Brain (organoid and tissue), 16 donors: ENCODE measurements at places on chromosomes 13 and 19.

- no peak for DNase-seq
These were observed 606 bp downstream of the SYNGR4 start for GRCh38 chr19:48364598-48365348.

DNA sequence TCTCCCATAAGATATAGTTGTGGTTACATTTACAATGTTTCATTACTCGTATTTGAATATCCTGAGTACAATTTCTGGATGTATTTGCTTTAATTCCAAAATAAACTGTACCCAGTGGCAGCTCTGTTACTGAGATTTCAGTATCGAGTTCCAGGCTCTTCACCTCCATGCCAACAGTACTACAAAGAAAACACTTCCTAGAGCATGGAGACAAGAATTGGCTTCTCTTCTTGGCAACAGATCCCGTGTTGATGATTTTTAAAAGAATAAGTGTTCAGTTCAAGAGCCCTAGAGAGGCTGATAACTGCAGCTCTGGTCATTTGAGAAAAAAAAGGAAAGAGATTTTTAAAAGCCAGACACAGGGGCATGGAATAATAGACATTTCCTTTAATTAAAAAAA, 302.8 kb downstream of the EFNB2 start:
- DNase-seq = peak; percentile 61

DNA sequence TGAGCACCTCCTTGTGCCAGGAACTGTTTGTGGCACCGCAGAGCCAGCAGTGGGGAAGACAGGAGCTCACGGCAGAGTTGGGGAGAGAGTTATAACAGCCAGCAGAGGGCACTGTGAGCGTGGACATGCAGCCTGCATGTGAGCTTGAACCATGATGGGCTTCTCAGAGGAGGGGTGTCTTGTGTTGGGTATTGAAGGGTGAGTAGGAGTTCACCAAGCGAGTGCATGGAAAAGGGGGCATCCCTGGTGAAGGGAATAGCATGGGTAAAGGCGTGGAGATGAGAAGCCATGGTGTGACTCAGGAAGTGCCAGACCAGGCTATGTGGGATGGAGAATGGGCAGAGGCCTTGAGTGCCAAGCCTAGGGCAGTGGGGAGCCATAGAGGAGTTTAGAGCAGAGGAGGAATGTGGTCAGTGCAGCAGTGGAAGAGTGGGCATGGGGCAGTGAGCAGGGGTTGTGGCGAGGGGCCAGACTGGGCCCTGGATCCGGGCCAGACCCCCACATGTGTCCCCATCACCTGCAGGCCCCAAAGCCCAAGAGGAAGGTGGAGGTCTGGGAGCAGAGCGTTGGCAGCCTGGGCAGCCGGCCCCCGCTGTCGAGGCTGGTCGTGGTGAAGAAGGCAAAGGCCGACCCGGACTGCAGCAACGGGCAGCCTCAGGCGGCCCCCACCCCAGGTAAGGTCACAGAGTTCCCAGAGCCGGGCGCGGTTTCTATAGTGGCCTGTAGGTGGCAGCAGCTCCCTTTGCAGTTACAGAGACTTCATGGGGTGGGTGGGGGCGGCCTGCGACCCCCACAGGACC, 11.8 kb upstream of the SHD start:
- peak; percentile 39 for DNase-seq

- no peak for DNase-seq
These were observed 1.7 kb downstream of the ATP13A1 start for GRCh38 chr19:19661675-19662251.

GRCh38 chr19:45913874-45914830, at the start of gene NANOS2:
TSS of gene NANOS2 (minus strand) at chr19:45914778. CDS start at chr19:45914693, 85 bp downstream.
- DNase-seq = no peak

DNA sequence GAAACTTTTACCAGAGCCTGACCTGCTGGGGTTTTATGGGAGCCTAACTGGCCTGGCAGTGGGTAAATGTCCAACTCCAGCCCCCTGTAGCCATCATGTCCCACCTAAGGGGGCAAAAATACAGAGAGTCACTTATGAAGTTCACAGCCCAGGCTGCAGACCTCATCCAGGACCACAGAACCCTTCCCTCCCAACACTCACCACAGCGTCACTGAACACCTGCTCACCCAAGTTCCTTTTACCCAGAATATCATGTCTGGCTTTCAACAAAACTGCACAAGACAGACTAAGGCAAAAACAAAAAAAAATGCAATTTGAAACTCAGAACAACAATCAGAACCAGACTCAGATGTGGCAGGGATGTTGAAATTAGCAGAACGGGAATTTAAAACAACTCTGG, 6.4 kb downstream of the CEACAM3 start:
- no peak for DNase-seq

DNA sequence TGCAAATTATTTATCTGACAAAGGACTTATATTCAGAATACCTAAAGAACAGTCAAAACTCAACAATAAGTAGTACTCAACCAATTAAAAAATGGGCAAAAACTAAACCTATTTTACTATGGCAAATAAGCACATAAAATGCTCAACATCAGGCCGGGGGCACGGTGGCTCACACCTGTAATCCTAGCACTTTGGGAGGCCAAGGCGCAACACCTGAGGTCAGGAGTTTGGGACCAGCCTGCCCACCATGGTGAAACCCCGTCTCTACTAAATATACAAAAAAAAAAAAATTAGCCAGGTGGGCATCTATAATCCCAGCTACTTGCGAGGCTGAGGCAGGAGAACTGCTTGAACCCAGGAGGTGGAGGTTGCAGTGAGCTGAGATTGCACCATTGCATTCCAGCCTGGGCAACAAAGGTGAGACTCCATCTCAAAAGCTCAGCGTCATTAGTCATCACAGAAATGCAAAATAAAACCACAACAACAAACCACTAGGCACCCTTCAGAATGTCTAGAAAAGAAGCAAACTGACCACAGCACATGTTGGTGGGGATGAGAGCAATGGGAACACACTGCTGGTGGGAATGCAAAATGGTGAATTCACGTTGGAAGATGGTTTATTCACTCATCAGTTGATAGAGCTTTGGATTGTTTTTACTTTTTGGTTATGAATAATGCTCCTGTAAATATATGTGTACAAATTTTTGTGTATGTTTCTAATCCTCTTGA, 180.6 kb upstream of the SOX1 start:
- no peak for DNase-seq

DNA sequence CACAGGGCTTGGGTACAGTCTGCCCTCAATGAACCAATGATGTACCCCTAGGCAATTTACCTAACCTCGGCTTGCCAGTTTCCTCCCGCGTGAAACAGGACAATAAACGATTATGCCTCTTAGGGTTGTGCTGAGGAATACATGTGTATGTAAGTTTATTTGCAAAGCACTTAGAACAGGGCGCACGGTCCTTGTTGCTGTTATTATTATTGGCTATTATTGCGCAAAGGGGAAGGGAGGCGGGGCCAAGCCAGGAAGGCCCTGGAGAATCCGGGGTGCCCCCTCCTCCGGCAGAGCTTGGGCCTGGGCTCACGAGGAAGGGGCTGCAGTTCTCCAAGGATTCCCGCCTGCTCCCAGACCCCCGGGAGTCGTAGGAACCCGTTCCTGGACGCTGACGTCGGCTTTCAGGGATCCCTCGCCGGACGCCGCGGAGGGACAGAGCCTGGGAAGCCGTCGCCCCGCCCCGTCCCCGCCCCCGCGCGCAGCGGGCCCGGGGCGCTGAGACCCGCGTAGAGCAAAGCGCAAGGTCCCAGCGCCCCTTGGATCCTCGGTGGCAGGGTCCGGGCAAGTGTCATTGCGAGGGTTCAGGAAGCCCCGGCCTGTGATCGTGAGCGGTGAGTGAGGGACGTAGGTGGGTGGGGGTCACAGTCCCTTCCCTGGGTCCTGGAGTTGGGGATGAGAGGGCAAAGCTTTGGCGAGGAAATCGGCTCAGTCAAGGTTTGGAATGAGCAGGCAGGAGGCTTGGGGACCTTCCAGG, at the start of gene TMEM91:
TMEM91 (plus strand) TSS at position 293 of the 757 bp plus-strand sequence. CDS start 1,777 bp downstream, outside the sequence.
- DNase-seq = peak; percentile 66

DNA sequence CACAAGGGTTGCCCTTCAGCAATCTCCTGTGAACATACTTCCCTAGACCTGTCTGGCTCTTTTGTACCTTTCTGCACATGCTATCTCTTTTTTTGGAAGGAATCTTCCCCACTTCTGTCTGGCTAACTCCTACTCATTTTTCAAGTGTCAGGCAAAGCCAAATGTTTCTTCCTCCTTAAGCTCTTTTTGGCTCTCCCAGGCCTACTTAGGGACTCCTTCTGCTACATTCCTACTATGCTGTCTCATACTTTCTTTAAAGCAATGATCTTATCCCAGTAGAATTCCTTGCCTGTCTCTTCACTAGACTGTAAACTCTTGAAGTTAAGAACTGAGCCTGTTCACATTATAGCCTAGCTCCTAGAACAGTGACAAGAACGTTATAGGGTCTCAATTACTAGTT, 114.9 kb upstream of the WASF3 start:
- DNase-seq = no peak

DNA sequence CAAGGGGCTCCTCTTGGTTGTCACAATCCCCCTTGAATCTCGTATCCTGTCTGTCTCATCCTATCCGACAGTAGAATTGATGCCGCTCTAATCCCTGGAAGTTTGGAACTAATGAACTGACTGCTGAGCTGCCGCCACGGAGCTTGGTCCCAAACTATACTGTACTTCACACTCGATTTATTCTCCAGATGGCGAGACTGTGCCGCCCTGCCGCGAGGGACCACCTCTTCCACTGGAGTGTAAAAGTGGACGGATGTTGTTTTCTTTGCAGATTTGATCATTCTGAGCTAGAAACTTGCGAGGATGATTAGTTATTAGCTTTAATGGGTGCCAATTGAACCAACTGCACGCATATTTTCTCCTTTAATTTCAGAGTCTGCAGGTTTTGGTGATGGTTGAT, 117.2 kb downstream of the ZIC5 start:
- peak; percentile 76 for DNase-seq

DNA sequence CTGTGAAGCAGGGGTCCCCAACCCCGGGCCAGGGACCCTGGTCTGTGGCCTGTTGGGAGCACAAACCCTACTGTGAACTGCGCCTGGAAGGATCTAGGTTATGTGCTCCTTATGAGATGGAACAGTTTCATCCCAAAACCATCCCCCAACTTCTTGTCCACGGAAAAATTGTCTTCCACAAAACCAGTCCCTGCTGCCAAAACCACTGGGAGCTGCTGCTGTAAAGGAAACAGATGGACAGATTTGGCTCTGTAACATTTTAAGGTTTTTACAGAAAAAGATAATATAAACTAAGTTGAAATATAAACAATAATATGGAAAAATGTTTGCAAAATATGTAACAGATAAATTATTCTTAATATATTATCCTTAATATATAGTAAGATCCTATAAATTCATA, 73.7 kb downstream of the COG6 start:
- no peak for DNase-seq

GRCh38 chr13:95245071-95245470, 56.2 kb downstream of the ABCC4 start:
- no peak for DNase-seq

DNA sequence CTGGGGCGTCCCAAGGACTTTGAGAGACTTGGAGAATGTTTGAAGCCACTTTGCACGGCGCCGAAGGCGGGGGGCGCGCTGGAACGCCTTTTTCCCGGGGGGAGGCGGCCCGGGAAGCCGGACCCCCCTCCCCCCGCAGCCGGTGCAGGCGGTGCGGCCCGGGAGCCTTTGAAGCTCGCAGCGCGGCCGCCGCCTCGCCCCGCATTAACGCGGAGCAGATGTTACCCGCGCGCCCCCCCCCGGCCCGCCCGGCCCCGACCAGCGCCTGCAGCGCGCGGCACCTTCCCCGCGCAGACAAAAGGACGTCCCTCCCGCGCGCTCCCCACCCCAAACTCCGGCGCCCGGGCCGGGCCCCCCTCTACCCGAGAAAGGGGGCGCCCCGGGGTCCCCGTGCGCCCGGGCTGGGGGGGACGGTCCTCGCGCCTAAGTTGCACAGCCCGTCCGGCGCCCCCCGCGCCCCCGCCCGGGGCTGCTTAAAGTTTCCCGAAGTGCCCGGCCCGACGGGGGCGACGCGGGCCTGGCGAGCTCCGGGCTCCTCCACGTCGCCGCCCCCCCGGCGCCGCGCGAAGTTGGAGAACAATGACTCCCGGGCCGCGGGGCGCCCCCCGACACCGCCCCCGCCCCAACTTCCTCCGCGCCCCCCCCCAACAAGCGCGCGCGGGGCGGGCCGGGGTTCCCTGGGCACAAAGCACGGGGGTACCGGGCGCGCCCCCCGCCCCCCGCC, 685 bp downstream of the TCF3 start:
- DNase-seq = peak; percentile 52

DNA sequence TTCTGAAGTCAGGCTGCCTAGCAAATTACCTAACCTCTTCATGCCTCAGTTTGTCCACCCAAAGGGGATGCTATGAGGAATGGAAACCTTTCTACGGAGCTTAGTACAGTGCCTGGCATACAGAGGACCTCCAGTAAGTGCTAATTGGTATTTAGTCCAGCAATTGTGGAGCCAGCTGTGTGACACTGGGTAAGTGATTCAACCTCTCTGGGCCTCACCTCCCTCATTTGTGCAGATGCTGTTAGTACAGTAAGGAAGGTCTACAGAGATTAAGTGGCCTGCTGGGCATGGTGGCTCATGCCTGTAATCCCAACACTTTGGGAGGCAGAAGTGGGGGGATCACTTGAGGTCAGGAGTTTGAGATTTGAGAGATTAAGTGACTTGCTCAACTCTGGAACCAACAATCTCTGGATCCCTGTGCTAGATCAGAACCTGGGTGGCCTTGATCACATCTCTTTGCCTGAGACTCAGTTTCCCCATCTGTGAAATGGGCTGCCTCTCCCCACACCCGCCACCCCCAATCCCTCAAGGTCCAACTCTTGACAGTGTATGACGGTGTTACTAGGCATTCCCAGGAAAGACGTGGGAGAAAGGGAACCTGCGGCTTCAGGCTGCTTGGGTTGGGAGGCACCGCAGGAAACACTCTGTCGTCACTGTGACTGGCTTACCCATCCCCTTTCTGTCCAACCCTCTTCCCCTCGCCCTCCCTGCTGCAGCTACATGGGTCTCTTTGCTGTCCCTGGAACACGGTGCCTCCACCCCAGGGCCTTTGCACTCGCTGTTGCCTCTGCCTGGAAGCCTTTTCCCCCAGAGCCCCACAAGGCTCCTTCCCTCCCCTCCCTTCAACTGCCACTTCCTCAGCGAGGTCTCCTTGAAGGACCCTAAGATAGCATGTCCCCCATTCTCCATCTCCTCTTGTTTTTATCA, 18.3 kb downstream of the PRKD2 start:
- no peak for DNase-seq

GRCh38 chr13:22061806-22062391, 391.0 kb downstream of the FGF9 start:
- no peak for DNase-seq
